Kidney capillary endothelial cell (primary cell): ENCODE measurements at places on chromosomes 12 and 14.

DNA sequence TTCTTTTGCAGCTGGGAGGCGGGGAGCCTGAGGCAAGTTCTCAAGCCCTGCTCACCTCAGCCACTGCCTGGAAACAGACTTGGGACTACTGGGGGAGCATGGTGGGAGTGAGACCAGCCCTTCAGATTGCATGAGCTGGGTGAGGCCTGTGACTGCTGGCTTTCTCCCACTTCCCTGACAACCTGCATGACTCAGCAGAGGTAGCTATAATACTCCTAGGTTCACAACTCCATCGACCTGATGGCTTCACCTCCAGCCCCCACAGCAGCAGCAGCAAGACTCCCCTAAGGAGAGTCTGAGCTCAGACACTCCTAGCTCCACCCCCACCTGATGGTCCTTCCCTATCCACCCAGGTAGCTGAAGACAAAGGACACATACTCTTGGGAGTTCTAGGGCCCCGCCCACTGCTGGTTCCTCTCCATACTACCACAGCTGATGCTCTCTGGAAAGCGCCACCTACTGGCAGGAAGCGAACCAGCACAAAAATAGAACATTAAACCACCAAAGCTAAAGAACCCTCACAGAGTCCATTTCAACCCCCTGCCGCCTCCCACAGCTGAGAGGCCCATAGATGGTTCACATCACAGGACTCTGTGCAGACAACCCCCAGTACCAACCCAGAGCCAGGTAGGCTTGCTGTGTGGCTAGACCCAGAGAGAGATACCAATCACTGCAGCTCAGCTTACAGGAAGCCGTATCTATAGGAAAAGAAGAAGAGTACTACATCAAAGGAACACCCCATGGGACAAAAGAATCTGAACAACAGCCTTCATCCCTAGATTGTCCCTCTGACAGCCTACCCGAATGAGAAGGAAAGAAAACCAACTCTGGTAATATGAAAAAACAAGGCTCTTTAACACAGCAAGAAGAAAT lies 68.7 kb downstream of the RPAP3 start:
- DNase-seq = no peak

- no peak for DNase-seq
Measured at GRCh38 chr12:93645702-93646101, 31.5 kb upstream of the CRADD start.

GRCh38 chr12:105482951-105483350 lies 152.5 kb downstream of the C12orf75 start:
- DNase-seq = no peak

GRCh38 chr14:55129086-55129427 lies at the start of gene LGALS3:
LGALS3 (plus strand) TSS chr14:55129252; CDS start chr14:55137374, 8,122 bp downstream.
- no peak for DNase-seq
